ENCODE measurements at places on chromosomes 7 and 10.
A peak's percentile ranks its signal among the peaks of the same experiment; 100 is the strongest.

GRCh38 chr7:74043523-74043951 is 15.6 kb downstream of the ELN start:
- no peak for DNase-seq

- no peak for DNase-seq
Measured at GRCh38 chr7:35762781-35763180, 38.1 kb upstream of the SEPTIN7 start.

- DNase-seq: no peak
Measured at GRCh38 chr7:41809529-41809939, 106.6 kb upstream of the INHBA start.

DNA sequence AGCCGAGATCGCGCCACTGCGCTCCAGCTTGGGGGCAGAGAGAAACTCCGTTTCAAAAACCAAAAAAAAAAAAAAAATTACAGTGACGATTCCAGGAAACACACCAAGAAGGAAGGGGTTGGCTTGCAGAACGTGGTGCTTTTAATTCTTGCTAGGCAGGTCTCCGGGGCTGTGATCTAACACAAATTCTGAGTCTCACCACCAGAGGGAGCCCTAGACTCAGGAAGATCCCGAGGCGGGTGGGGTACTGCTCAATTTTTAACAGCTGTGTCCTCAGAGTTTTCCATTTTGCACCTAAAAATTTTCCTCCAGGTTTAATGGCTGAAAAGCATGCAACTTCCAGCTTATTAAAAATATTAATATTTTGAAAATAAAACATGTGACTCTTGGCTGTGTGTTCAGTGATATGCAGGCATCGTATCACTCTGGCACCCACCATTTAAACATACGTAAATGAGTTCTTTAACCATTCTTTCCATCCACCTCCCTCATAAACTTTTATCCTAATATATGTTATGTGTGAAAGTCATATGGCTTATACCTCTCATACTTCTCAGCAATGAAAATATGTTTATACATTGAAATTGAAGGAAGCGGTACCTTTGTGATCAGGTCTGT is 26.5 kb upstream of the NUB1 start:
- DNase-seq: peak; percentile 62

GRCh38 chr10:45224219-45224841 is 91.1 kb downstream of the OR13A1 start:
- DNase-seq: no peak

- DNase-seq: no peak
Measured at GRCh38 chr7:114414156-114415063, at the start of gene FOXP2. Gene FOXP2 (plus strand): TSS chr7:114414815. CDS start chr7:114426512, 11,697 bp downstream.

- no peak for DNase-seq
Measured at GRCh38 chr7:37738321-37738720, 54.8 kb downstream of the GPR141 start.

DNA sequence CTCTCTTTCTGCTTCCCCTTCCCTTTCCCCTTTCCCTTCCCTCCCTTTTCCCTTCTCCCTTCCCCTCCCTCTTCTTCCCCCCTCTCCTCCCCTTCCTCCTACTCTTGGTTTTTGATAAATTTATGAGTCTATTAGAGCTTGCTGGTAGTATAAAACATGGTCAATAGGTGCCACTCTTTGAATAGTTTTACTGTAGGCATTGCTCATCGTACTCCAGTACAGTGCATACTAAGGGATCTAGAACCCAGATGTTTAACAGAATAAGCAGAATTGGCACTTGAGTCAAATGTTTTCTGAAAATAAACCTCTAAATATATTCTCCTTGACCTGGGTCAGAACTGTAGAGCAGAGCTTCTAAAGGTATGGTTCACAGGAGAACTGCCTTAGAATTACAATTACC is 126.7 kb downstream of the SORCS3 start:
- no peak for DNase-seq

- peak; percentile 64 for DNase-seq
Measured at GRCh38 chr10:4704034-4704545, 121.9 kb upstream of the AKR1E2 start.

GRCh38 chr10:42615419-42615818 is 23.0 kb downstream of the ZNF33B start:
- no peak for DNase-seq

- DNase-seq: no peak
Measured at GRCh38 chr7:104059103-104059502, 69.6 kb upstream of the RELN start.

GRCh38 chr7:21579341-21580072 is 36.7 kb downstream of the DNAH11 start:
- no peak for DNase-seq

DNA sequence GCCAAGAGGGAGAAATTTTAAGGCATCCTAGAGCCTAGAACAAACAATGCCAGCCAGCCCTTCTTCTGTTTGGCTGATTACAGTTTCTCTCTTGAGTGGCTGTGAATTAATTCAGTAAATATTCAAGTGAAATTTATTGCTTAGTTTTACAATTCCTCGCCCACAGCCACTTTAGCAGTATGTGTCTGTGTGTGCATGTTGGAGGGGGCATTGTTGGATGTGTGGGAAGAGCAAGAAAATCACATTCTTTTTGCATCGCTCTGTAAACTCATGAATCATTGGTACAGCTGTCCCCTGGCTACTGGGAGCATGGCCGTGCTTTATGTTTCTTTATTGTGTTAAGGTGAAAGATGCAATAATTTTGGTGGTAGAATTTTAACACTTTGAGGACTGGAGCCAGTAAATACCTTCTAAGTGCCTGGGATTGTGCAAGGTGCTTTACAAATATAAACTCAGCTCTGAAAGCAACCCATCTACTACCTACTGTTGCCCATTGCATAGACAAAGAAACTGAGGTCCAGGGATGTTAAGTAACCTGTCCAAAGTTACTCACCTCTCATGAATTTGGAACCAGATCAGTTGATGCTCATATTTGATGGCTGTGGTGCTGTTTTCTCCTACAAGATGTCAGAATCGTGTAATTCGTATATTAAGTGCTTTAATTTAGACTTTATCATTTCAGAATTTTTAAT is 89.9 kb upstream of the BTBD16 start:
- DNase-seq: peak; percentile 26

DNA sequence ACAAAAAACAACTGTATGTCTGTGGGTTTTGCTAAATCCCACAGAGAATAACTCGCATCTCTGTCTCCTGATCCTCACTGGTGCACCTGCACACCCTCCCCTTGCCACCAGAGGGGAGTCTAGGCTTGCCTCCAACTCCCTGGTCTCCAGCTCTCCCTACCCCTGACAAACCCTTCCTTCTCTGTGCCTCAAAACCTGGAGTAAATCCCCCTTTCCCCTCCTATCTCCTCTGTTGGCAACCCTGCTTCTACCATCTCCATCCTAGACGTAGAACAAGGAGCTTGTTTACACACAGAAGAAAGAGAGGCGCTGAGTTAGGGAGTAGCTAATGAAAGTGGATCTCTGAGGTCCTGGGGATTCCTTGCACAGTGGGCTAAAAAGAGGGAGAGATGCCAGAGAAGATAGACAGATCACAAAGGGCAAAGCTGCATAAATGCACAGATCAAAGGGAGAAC is 6.0 kb downstream of the MBLAC1 start:
- DNase-seq: peak; percentile 77

DNA sequence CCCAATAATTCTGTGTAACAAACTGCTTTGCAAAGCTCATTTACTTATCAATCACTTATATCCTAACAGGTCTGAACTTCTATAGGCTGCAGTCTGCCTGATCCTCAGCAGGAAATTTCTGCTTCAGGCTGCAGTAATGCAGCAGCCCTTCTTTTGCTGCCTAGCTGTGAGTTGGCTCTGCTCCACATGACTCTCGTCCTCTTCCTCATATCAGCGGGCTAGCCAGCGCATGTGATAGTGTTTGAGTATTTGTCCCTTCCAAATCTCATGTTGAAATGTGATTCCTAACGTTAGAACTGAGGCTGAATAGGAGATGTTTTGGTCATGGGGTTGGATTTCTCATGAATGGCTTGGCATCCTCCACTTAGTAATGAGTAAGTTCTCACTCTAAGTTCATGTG is 387.8 kb downstream of the SEMA3D start:
- DNase-seq: no peak

DNA sequence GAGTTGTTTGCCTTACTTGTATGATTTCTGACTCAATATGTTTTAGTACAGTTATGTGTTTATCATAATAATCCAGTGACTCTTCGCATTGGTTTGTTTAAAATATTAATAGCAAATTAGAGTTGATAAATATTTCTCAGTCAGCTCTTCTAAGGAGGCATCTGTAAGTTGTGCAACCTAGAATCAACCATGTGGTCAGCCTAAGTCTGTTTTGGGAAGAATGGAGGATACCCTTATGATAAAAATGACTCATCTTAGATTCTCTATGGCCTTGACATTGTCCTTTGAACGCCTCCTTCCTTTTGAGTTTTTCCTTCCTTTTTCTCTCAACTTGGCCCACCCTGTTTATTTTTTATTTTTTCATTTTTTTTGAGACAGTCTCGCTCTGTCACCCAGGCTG is 18.8 kb downstream of the DNAJC9 start:
- no peak for DNase-seq

DNA sequence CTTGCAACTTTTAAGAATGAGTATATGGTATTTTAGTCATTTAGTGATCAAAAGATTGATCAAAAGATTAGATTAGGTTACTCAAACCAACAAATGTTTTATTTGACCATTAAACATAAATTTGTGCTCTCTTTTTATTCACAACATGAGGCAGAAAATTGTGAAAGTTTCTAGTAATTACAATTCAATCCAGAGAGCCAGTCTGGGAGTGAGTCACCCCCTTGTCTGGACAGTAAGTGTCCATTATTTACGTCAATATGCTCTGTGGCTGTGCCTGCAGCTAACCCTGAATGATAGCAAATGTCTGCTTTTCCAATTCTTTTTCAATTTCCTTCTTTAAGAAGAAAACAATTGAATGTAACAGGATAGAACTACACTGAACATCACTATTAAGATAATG is 27.9 kb downstream of the GNG11 start:
- DNase-seq: peak; percentile 13

DNA sequence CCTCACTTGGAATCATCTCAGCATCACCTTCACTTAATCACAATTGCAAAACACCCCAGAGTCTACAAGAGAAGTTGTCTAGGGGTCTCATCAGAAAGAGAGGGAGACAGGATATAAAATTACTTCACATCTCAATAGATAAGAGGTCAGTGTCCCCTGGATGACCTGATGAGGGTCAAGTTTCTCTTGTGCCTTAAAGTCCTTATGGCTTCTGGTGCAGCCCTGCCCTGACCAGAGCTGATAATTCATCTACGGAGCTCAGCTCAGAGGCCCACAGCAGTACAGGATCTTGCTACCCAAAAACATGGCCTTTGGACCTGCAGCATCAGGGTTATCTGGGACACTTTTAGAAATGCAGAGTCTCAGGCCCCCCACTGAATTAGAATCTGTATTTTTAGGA is 111.1 kb upstream of the GLI3 start:
- no peak for DNase-seq

DNA sequence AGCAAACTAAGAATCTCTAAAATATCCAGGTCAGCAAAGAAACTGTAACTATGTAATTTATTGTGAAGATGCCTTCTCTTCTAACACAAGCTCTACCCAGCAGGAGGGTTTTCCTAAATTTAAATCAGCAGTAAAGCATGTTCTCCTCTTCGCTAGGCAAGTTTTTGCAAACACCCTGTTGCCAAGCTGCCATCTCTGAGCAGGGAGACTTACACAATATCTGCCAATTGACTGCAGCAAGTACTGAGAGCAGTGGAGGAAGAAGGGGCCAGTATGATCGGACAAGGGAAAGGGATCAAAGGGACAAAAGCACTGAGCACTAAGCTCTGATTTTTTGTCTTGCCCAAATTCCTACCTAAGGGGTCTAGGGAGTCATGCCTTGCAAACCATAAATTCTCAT is 16.0 kb upstream of the LANCL2 start:
- DNase-seq: no peak

GRCh38 chr10:54133203-54133602 is 667.8 kb downstream of the PCDH15 start:
- no peak for DNase-seq

GRCh38 chr7:2450198-2451107 is 25.7 kb downstream of the GRIFIN start:
- DNase-seq: no peak

- no peak for DNase-seq
Measured at GRCh38 chr7:41470081-41470480, 232.8 kb downstream of the INHBA start.

- no peak for DNase-seq
Measured at GRCh38 chr10:48478469-48478868, 126.4 kb downstream of the ARHGAP22 start.

DNA sequence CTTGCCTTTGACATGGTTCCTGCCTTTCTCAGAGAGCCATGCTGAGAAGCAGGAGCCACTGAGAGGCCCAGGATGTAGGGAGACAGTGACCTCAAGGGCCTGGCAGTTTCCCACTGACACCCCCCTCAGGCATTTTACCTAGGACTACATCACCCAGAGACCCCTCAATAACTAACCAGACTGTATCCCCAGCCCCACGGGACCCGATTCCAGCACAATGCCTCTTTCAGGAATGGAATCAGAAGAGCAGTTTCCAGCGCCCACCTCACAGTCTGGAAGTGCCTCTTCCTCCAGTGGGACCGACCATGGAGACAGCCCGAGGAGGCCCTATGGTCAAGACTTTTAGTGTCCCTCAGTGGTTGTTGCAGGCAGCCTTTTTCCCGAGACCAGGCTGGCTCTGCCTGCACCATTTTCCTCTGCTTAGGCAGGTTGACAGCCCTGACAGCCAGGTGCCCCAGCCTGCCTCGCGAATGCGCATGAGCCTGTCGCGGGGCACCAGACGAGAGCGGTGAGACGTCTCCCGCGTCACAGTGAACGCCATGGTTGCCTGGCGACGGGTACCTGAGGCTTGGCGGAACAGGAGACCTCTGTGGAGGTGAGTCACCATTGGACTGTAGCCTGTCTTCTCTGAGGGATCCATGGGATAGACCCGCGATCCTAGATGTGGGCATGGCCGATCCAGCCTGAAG is 28.4 kb upstream of the ZNF273 start:
- no peak for DNase-seq

DNA sequence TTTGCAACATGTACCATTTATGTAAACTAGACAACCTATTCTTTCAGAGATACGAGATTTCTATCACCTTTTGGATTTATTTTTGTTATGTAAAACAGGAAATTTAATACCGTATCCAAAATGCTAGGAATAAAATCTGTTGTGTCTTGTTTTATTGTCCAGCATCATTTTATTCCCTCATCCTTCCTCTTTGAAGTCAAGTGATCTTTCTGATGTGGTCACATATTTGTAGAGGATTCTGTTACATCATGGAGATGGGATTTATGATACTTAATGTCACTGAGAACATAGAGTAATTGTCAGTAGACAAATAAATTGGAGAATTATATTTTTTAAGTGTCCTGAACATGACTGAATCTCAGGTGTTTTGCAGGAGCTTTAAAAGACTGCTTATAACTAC is 64.7 kb downstream of the ZNF277 start:
- DNase-seq: no peak

DNA sequence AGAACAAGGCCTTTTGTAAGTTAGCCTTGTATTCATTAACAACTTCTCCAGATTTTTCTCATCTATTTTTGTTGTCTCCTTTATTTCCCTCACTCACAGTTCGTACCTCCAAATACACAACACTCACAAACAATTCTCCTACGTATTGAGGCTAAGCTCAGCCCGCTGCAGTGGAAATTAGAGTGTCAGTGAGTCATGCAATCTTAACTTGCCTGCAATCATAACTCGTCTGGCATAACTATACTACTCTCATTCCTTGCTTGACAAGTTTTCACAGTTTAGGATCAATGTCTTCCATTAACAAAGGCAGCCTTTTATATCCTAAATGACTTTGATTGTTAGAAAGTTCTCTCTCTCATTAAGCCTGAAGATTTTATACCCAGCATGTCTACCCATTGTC is 23.8 kb downstream of the TMEM196 start:
- DNase-seq: peak; percentile 12

- DNase-seq: no peak
Measured at GRCh38 chr7:141014125-141014523, 628 bp downstream of the MRPS33 start.

All from RWPE1 (cell line).